Stimulated activated CD8-positive, alpha-beta memory T cell treated with anti-CD3 and anti-CD28 coated beads, Interleukin-7, amount 100 ng/mL, for 24 hours (primary cell): ENCODE measurements at places on chromosomes 3 and 15.
A peak's percentile ranks its signal among the peaks of the same experiment; 100 is the strongest.

- no peak for DNase-seq
Measured at GRCh38 chr3:100789579-100789978, 80.3 kb downstream of the TFG start.

DNA sequence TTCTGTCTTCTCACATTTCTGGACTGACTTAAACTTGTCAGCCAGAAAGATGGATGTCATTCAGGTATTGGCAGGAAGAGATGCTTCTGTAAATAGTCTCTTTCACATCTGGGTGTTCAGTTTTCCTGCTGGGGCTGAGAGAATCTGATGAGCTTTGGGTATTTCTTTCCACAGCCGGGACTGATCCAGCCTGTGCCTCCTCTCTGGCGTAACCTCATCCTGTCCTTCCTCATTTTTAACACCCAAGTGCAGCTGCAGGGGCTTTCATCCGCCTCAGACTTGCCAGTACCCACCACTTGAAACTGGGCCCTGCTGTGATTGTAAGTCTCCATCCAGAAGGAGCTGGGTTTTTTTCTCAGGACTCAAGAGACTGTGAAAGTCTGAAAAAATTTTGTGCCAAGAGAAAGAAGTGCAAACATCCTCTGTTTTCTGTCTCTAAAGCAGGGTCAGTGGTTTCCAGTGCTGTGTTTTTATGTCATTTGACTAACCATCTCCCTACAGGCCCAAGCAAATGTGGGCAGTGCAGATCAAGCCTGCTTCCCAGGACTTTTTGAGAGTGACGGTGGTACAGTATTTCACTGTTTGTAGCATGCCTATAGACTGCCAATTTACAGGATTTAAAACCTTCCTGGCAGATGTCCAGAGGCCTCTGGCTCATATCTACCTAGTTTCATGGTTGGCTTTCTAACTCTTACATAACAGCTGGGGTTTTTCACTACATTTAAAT, 342.7 kb downstream of the PTPRG start:
- DNase-seq: no peak

GRCh38 chr3:194573680-194574437, 59.4 kb downstream of the TMEM44 start:
- DNase-seq: no peak

DNA sequence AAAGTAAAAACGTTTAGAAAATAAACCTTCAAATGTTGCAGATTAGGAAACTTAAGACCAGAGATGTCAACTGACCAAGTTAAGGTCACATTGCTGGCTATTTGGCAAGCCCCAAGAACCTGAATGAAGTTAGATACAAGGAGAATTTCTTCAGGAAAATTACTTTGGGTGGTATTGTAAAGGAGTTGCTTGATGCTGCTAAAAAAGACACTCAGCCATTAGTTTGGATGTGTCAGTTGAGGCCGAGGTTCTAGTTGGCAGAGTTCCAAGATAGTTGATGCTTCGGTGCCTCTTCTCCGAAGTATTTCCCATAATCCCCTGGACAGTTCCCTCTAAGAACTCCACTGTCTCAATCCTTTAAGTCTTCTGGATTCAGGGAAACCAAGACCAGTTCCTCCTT, 24.3 kb downstream of the SIAH2 start:
- DNase-seq: no peak

- no peak for DNase-seq
Measured at GRCh38 chr3:102916532-102916931, 481.7 kb downstream of the ZPLD1 start.

GRCh38 chr3:126197854-126198584, 17.6 kb upstream of the ALDH1L1 start:
- DNase-seq: peak; percentile 20

GRCh38 chr3:89419647-89420241, 312.3 kb downstream of the EPHA3 start:
- no peak for DNase-seq

- no peak for DNase-seq
Measured at GRCh38 chr3:189305412-189305811, 133.6 kb downstream of the TPRG1 start.

DNA sequence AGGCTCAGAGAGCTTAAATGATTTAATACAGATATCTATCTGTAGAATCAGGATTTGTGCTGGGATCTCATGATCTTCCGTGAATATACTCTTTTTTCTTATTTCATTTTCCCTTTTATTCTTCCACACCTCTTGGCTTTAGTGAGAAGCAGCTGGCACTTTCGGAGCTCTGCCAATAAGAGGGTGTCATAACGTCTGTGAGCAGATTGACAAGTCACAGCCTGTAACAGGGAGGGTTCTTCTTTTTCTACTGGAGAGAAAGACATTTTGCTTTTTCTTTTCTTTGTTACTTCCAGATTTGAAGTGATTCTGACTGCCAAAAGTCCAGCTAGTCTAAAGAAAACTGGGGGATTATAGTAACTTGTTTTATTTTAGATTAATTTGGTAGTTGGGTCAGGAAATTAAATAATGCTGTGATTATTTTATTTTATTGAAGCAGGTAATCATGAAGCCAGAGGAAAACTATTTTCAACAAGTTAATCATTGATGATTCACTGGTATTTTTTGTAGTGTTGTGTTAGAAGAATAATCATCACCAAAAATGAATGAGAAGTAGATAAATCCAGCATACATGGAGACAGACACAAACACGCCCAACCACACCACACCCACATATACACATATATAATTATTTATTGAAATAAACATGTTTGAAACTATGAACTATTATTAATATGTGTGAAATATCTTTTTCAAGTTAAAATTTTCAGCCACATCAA, 69.8 kb downstream of the TNFAIP8L3 start:
- no peak for DNase-seq

DNA sequence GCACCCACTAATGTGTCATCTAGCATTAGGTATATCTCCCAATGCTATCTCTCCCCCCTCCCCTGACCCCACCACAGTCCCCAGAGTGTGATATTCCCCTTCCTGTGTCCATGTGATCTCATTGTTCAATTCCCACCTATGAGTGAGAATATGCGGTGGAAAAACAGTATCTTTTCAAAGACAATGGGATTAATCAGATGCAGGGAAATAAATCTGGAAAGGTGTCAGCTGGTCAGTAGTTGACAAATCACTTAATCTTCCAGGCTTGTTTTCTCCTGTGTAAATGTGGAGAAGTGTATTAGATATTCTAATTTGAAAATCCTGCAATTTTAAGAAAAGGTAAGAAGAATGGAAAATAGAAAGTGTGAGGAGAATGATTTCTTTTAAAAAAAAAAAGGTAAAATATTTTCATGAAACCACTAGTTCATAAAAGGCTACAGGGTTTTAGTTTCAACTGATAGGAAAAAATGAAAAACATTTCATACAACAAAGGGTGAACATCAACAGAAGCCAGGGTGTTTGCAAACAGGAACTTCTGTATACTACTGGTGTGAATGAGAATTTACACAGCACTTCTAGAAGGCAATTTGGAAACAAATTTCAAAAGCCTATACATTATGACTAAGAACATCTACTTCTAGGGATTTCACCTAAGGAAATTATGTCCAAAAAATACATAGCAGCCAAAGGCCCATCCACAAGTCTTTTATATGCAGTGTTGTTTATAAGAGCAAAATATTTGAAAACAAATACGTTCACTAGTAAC, 113.5 kb downstream of the CBLB start:
- no peak for DNase-seq

DNA sequence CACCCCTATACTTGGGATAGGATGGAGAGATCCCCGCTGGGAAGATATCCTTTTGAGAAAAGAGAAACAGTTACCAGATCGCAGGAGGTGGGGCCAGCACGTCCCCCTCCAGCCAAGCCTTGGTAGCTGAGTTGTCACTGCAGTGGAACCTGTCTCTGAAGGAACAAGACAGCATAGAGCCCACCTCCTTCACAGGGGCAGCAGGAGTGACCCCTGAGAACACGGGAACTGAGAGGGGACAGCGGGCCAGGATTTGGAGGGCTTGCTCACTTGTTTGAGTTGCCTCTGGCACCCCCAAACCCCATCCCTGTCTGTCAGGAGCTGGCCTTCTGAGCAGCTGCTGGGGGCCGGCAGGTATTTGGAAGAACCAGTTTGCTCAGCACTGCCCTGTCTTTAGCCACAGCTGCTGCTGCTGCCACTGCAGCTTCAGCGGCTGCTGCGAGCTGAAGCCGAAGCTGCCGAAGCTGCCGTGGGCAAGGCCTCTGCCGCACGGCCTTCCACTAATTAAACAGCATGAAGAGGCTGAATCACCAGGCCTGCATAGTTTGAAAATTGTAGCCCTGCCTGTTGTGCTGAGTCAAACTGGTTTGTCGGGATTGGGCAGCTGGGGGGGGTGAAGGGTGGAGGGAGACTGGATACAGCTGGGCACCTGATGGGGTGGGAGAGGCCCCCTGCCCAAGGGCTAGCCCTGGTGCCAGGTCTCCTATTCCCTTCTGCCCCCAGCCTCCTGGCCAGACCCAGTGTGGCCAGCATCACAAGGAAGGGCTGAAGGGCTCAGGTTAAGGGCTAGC, 4.0 kb downstream of the EPHB3 start:
- no peak for DNase-seq

DNA sequence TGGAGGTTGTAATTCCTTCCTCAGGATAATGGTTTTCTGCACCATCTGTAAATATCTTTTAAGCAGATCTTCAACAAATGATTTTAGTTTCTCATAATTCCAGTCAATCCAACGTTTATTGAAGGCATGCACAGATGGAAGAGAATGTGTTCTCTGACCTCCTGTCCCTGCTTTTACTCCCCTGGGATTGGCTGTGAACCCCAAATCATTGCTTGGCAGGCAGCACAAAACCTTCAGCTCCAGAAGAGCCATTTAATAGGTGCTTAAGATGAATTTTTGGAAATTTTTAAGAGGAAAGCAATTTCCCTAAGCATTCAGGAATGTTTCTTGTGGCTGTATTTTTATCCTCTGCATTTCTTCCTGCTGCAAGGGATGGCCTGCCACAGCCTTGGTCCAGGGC, 25.5 kb upstream of the THSD4 start:
- no peak for DNase-seq

- DNase-seq: no peak
Measured at GRCh38 chr3:30673425-30674341, 67.3 kb downstream of the TGFBR2 start.

DNA sequence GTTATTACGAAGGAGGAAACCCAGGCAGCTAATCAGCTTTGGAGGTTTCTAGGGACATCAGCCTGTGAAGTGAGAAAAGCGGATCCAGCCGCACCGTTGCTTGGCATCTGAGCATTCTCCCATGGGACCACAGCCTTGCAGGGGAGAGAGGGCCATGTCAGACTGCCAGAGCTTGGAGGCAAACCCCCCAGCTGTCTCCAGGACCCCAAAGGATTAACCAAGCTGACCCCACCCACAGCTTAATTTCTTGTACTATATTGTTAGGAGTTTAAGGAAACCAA, 5.1 kb downstream of the IGDCC3 start:
- DNase-seq: no peak

DNA sequence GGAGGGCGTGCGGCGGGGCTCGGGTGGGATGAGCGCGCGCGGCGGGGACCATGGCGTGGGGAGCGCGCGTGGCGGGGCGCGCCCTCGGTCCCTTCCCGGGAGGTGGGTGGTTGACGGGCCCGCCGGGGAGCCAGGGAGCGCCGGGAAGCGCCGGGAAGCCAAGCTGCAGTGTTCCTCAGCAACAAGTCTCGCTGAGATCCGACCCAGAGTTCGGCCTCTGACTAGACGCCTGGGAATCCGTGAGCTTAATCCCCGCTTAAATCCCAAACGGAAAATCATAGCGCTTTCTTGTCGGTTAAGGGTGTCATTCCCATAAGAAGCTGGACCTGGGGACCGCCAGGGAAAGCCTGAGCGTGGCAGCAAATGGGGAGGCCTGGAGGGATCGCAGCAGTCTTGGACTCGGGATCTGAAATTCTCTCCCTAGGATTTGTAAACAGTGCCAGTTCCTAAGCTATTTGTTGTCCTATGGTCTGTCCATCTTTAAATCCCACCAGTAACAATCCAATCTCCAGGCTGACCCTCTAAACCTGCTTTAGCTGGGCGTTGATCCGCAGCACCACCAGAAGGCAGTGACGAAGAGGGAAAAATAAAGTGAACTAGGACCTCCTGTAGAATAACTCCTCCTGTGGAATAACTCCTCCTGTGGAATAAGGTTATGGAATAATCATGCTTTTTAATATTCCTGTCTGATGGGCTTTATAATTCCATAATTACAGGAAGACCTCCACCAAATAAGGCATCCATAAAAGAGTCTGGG, 570 bp upstream of the NEDD4 start:
- DNase-seq: no peak

GRCh38 chr15:73897441-73898261, 24.3 kb downstream of the TBC1D21 start:
- DNase-seq: peak; percentile 12

- no peak for DNase-seq
Measured at GRCh38 chr3:133540896-133541674, 32.4 kb upstream of the CDV3 start.

DNA sequence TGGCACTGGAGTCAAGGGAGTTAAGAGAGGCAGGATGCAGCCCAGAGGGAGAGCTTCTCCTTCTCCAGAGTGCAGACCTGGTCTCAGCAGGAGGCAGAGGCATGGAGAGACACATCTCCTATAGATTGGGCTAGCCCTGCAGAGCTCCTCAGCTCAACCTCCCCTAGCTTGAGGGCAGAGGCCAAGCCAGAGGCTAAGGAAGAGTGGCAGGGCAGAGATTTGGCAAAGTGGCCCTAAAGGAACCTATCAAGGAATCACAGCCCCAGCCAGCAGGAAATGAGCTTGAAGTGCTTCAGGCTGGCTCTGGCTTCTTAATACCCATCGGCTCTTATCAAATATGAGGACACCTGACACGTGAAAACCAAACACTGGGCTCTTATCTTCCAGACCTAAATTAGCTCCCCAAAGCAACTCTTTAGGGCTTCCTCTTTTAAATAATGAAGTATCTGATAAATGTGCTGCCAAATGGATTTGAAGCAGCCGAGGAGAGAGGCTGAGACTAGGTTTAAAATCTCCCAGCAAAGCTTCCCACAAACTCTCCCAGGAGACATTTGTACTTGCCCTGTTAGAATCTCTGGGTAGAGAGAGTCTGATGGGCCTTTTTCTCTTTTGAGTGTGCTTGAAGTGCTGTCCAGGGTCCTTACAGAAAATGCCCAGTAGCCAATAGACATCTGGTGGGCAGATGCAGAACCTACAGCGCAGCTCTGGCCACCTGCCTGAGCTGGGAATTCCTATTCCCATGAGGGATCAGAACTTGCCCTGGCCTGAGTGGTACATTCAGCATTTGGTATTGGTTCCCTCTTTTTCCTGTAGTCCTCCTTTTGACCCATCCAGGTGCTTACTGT, 271.4 kb downstream of the CLSTN2 start:
- DNase-seq: no peak

DNA sequence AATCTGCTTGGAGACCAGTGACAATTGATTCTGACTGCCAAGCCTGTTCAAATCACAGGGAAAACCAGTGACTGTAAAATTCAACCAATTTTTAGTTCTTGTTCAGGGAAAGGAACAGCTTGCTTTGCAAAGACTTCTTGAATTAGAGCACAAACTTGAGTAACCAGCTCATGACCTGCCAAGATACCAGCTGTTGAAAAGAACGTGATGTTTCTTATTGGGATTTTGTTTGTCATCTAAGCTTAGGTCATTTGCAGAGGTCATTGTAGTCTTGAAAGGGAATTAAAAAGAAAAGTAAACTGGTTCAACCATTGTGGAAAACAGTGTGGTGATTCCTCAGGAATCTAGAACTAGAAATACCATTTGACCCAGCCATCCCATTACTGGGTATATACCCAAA, 428.2 kb downstream of the GRM7 start:
- DNase-seq: no peak
